ENCODE measurements at places on chromosomes 5 and 9.

- DNase-seq, result peak; percentile 65
Measured at GRCh38 chr5:132807163-132807838, 5.8 kb upstream of the SOWAHA start.

DNA sequence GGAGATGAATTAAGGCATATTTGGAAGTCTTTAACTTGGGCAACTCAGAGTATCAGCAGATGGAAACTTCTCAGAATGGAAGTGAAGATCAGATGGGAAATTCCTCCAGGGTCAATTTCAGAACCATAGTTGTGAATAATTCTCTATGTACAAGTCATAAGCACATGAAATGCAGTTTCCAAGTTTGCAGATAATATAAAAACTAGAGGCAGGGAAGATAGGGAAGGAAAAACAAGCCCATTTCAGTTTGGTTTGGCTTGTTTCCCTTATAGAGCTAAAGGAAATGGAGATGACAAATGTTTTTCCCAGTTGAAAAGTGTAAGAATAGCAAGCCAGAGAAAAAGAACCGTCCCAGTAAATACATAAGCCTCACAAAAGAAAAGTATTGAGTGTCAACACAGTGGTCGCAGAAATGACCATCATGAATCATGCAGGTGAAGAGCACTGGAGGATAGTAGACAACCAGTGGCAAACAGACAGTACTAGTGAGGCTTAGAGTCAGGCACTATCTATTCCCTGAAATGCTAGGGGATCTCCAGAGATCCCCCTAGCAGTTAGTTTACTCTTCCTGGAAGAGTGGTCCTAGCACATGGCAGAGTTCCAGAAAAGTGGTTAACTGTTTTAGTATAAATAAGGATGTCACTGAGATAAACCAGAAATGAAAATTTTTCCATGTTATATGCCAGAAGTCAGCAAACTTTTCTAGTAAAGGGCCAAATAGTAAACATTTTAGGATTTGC, 245.9 kb downstream of the SAXO1 start:
- DNase-seq, result no peak

GRCh38 chr5:142325725-142326479, 1.1 kb upstream of the SPRY4 start:
- no peak for DNase-seq

- DNase-seq, result no peak
Measured at GRCh38 chr9:27535701-27536118, 6.1 kb upstream of the MOB3B start.

DNA sequence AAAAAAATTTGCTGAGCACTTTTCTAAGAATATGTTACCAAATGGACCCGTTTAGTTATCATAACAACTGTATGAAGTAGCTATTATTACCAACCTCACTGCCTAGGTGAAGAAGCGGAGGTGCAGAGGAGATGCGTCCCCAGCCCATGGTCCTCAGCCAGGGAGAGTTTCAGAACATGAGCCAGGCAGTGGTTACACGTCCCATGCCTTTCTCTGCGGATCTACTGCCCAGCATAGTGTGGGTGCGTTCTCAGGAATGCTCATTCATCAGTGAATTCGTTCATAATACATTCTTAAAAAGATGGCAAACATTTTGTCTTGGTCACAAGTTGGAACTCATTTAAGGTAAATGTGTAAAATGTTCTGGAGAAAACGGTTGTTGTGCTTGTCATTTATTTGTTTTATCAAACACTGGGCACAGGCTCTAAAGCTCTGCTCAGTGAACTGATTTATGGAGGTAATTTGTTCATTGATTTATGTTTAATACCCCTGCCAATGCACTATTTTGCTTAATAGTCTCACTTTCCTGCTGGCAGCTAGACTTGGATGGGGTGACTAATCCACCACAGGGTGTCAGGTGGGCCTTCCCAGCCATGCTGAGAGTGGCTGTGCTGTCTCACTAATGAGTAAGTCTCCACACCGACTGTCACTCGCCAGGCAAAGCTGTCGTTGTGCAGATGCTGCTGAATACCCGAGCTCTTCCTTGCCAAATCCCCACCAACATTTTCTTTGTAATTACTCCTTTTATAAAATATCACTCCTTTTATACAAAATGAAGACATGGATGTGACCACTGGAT, 248.8 kb downstream of the TENT4A start:
- DNase-seq, result no peak

- no peak for DNase-seq
Measured at GRCh38 chr9:136646827-136647711, 15.6 kb upstream of the EGFL7 start.

GRCh38 chr5:51664491-51665250, 281.4 kb downstream of the ISL1 start:
- DNase-seq, result no peak

- DNase-seq, result no peak
Measured at GRCh38 chr5:32753051-32753450, 41.9 kb downstream of the NPR3 start.

- DNase-seq, result no peak
Measured at GRCh38 chr5:109690242-109690974, 681 bp downstream of the MAN2A1 start.

GRCh38 chr5:11247224-11247623, 486.2 kb upstream of the DAP start:
- DNase-seq, result no peak

GRCh38 chr9:131140550-131140949, 15.2 kb downstream of the NUP214 start:
- DNase-seq, result no peak

DNA sequence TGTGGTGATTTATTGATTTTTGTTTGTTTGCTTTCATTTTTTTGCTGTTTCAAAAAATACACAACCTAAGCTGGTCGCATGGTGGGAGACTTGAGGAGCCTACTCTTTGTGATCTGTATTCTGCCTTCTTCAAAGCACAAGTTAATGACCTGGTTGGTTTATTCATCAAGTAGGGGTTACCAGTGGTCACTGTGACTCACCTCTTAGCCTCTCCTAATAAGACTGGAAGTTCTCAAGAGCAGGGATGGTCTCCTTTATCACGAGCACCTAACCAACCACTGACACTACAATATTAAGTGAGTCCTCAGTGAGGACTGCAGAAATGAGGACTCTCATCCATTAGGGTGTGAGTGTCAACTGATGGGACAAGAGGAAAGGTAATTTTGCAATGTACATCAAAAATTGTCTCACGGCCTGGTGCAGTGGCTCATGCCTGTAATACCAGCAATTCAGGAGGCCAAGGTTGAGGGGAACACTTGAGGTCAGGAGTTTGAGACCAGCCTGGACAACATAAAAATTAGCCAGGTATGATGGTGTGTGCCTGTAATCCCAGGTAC, 13.6 kb upstream of the MTMR12 start:
- DNase-seq, result no peak

- no peak for DNase-seq
Measured at GRCh38 chr5:35815089-35815936, 41.4 kb upstream of the IL7R start.

GRCh38 chr5:32027093-32027716, 146.9 kb downstream of the GOLPH3 start:
- DNase-seq, result no peak

DNA sequence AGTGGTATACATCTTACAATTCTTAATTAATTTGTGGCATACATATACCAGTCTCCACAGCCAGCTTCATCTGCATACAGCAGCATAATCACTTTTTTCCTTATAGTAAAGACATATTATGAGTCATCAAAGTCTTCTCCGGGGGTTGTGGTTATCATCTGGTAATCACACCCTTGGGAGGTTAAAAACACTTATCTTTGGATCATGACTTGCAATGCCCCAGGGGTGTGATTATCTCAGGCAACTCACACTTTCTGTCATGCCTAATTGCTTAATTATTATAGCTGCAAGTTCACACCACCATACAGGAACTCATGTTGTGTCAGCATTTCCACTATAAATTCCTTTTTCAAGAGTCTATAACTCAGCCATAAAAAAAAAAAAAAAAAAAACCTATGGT, 218.4 kb downstream of the ANXA1 start:
- DNase-seq, result peak; percentile 17

- DNase-seq, result no peak
Measured at GRCh38 chr5:83925321-83925954, 204.8 kb upstream of the HAPLN1 start.

DNA sequence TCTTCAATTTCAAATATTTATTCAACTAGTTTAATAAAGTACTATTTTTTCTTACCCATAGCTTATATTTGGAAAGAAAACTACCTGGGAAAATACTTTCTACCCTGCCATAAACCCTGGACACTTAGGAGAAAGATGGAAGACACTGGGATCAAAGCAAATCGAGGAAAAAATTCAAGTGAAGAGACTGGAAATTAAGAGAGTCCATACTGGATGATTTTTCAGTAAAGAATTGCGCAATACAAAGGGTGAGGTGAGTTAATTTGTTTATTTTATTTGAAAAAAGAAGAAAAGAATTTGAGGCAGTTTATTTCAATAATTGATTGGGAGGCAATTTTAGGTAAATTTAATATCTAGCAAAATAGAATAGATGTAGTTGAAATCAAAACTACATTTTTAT, 331.8 kb upstream of the ITGA1 start:
- DNase-seq, result no peak
